ENCODE measurements at places on chromosomes 6 and 20.

GRCh38 chr6:52186075-52186474 lies at the start of gene IL17A:
Gene IL17A, plus strand, starts transcription at chr6:52186375. Its CDS starts 57 bp downstream, at chr6:52186432.
- no peak for DNase-seq

DNA sequence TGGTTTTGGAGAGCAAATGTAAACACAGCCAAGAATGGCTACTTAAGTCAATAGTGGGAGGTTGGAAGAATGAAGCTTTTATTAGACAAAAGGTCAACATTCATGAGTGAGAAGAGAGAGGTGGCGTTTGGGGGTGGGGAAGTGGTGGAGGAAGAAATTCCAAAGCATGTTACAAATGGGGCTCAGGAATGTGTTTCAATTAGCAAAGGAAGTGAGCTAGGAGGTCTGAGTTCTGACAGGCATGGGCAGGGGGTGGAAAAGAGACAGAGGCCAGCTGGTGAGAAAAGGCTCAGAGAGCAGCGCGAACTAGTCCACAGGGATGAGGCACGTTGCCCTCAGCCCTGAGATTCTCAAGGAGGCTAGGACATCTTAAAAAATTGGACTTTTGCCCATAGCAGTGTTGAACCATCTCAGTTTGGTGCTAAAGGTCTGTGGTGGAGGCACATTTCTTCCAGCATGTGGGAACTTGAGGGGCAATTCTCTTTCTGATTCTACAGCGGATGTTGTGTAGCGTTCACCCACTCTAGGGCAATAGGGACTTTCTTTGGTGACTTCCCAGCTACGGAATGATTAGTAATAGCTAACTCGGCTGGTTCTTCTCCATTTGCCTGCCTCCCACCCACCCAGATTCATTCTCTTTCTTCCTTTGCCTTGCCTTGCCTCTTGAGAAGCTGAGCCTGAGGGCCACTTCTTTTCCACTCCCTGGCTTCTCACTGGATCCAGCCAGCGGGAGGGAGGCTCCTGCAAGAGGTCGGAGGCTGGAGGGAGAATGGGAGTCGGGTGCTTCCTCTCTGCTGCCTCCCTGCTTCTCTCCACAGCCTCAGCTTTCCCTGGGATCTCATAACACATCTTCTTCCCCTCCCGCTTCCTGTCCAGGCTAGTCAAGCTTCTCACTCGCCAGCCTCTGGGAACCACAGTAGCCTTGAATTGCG lies 45.1 kb upstream of the NEDD9 start:
- no peak for DNase-seq

GRCh38 chr20:6637160-6637579 lies 130.3 kb upstream of the BMP2 start:
- no peak for DNase-seq

DNA sequence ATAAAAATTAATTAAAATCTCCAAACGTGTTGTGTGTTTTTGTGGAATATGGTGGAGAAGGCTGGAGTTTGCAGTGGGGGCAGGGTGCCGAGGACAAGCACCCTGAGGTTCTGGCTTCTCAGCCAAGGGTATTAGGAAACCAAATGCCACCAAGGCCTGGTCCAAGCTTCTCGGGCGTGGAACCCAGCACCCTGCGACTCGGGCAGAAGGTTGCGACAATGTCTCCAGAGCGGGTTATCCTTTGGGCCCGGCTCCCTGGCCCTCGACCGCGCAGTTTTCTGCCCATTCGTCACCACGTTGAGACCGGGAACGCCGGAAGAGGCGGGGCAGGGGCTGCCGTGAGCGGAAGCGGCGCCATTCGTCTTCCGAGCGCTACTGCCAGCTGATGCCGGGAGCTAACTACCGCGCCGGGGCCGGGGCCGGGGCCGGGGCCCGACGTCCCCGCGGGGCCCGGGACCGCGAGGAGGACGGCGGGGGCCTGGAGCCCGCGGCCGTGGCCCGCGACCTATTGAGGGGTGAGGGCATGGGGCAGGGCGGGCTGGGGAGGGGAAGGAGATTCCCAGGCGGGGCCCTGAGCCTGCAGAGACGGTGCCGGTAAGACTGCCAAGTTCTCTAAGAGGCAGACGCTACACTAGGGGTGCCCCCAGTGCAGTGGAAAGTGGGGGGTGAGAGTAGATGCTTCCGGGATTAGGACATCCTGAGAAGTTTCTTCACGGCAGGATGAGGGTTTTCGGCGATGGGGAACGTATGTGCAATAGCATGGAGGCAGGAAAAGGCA lies at the start of gene RRP36:
TSS of gene RRP36 (plus strand) at position 354 of the 778 bp plus-strand sequence. CDS start at position 386, 32 bp downstream.
- no peak for DNase-seq

DNA sequence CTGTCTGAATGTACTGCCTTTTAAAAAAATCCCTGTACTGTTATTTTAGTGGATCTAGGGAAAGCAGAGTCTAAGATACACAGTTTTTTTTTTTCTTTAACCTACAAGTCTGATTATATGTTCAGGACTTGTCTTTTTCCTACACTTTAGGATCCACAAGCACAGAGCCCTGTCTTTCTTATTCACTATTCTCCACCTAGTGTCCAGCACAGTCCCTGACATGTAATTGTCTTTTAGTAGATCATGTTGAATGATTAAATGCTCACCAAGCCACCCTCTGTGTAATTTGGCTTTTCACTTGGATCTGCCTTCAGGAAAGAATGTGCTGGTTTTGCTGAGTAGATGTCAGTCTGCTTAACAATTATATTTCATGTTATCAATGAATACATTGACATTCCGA lies 35.8 kb upstream of the YWHAB start:
- no peak for DNase-seq

DNA sequence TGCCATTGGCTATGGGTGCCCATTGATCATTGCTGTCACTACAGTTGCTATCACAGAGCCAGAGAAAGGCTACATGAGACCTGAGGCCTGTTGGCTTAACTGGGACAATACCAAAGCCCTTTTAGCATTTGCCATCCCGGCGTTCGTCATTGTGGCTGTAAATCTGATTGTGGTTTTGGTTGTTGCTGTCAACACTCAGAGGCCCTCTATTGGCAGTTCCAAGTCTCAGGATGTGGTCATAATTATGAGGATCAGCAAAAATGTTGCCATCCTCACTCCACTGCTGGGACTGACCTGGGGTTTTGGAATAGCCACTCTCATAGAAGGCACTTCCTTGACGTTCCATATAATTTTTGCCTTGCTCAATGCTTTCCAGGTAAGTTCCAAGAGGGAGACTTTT lies 16.4 kb downstream of the ADGRF4 start:
- no peak for DNase-seq

DNA sequence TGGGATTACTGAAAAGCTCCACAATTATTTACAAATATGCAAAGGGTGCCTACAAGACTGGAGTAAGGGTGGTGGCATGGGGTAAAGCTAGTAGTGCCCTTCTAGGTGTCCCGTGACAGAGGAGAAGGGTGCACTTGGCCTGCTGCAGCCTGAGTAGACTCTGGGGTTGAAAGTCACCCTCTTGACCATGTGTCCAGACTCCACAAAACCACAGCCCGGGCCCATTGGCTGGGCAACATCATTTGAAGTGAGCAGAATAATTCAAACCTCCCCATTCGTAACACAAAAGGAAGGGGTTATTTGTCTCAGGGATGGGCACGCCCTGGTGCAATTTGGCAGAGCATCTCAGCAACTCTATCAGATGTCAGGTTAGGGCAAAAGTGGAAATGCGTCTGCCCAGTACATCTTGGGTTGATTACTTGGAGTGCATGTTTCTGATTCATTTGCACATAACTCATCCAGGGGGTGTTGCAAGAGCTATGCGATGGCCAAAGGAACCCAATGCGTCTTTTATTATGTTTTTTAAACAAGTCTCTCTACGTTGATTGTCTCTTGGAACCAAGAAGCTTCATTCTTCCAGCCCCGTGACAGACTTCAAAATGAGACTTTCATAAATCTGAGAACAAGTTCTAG lies 56.7 kb downstream of the ISM1 start:
- no peak for DNase-seq

GRCh38 chr6:170174771-170175643 lies 115.9 kb downstream of the DLL1 start:
- no peak for DNase-seq

GRCh38 chr6:125233202-125233601 lies 68.6 kb downstream of the HDDC2 start:
- no peak for DNase-seq
